Activated naive CD4-positive, alpha-beta T cell (primary cell): ENCODE measurements at places on chromosomes 7 and 10.

DNA sequence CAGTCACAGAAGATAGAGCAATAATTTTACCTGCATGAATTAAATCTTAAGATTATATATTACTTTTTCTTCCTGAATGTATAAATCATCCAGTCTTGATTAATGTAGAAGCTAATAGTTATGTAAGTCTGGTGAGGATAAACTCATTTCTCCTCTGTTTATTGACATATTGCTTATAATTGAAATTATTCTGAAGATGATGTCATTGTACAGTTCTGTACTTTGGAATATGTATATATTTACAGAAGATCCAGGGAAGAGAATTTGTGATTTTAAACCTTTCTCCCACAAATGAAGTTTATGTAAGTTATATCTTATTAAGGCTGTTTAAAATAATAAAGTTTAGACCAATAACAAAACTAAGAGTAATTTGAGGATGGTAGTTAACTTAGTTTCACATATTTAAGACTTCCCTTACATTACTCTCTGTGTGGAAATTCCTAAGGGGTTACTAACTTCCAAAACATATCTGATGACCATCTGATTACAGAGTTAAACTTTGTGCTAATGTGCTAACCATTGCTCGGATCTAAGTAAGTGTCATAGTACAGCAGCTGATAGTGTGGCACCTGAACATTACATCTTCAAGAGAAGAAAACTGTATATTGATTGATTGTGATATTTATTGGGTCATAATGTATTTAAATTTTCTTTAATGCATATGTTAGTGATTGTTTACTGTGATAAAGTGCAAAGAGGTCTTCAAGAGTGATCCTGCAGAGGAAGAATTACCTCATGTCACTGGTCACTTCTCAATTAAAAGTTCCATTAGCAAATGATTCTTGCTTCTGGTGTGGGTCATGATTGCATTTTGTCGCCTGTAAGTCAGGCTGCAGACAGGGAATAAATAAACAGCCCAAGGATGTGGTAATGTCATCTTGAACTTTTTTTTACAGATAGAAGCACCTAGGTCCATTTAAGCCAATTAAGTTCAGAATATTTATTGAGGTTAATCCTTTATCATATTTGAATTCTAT lies 96.9 kb downstream of the UBE3C start:
- no peak for DNase-seq

- DNase-seq = no peak
These were observed 61.7 kb upstream of the MDFIC start for GRCh38 chr7:114860206-114860605.

- no peak for DNase-seq
These were observed 118.9 kb downstream of the NEBL start for GRCh38 chr10:20778008-20778757.

GRCh38 chr7:37065779-37066271 lies 341.5 kb upstream of the AOAH start:
- no peak for DNase-seq

GRCh38 chr10:100022403-100022802 lies 12.7 kb upstream of the DNMBP start:
- no peak for DNase-seq
